MV-4-11 (cell line): ENCODE measurements at places on chromosomes 16 and 17.

DNA sequence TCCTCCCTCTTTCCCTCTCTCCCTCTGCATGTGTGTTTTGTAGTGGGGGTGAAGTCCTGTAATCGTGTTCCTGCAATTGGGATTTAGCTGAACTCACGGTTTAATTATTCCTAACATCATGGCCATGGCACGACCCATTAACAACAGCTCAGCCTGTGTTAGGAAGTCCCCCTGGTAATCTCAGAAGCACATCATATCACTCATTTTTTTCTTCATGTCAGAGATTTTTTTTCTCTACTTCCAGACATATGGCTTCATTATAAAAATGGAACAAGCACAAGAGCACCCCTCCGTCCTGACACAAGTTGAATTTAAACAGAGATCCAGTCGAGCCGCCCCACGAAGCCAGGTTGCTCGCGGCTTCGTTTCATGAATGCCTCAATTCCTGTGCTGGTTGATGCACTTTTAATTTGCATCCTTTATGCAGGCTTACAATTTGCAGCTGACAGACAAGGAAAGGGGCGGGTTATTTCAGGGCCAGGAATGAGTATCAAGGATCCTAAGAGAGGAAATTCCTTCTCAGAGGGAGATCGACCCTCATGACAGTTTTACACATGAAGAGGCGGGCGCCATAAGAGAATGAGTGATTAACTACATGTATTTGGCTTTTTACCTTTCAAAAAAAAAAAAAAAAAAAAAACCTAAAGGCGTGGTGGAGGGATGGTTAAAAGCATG, 192.9 kb downstream of the MAF start:
- DNase-seq = no peak

- no peak for DNase-seq
Measured at GRCh38 chr16:75039941-75040340, 41.1 kb downstream of the ZNRF1 start.

DNA sequence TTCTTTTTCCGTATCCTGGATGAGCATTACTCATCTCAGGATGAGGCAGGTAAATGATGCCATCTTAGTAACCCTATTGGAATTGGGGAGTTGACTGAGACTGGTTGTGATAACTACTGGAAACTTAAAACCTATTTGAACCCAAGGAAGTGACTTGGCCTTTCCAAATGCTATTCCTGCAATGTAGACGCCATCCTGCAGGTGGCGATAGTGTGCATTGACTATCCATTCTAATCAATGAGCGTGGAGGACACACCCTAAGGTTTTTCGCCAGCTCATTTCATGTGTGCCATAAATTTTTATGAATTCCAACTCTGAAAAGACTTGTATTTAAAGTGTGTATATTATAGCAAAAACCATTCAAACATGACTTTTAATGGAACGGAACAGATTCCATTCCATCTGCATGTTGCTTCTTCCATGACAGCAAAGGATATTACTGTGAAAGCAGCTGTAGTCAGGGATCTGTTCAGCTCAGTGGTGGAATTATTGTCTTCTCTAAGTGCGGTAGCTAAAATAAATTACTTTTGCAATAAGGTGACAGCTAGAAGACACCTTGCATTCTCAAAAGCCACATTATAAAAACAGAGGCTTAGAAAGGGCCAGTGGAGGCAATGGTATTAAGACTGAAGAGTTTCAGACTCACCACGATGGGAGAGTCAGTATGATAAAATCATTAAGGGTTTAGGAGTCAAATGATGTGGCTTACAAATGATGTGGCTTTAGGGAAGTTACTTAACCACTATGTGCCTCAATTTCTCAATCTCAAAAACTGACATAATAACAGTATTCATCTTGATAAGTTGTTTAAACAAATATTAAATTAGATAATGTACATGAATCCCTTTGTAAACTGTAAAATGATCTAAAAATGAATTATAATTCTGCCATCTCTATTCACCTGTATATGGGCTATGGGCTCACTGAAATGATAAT, 55.5 kb downstream of the SYT17 start:
- peak; percentile 31 for DNase-seq

- peak; percentile 62 for DNase-seq
Measured at GRCh38 chr16:68739964-68740627, 3.0 kb downstream of the CDH1 start.

DNA sequence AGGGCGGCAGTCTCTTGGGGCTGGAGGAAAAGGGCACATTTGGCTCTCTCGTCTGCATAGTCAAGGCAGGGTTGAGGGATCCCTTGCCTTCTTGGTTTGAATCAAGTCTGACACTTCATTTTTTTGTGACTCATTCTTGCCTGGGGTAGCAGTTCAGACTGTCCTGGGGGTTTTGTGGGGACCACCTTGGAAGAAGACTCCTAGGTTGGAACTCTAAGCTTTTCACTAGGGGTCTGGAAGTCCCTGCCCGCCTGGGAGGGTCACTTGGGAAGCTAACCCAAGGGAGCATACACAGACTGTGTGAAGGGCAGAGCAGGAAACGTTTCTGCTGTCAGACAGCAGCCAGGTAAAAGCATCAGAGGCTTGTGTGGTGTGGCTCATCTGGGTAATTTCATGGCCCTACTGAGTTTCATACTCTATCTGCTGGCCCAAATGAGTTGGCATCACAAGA, 11.3 kb downstream of the YPEL2 start:
- DNase-seq = no peak

DNA sequence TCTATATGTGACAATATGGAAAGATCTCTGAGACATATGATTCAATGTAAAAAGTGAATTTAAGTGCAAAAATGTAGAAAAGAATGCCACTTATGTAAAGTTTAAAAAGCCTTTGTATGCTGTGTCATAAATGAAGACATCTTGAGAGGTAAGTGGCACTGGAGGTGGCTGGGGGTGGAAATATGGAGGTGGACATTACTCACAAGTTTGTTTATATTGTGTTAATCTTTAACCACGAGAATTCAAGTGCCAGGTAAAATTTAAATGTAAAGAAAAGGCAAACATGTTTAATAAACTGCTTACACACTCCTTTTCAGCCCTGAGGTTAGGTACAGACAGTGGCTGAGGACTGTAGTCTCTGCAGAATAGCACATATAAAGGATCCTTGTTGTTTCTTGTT, 235.1 kb downstream of the ABCC12 start:
- DNase-seq = no peak

GRCh38 chr17:19346351-19347255, 15.9 kb downstream of the B9D1 start:
- DNase-seq = no peak

DNA sequence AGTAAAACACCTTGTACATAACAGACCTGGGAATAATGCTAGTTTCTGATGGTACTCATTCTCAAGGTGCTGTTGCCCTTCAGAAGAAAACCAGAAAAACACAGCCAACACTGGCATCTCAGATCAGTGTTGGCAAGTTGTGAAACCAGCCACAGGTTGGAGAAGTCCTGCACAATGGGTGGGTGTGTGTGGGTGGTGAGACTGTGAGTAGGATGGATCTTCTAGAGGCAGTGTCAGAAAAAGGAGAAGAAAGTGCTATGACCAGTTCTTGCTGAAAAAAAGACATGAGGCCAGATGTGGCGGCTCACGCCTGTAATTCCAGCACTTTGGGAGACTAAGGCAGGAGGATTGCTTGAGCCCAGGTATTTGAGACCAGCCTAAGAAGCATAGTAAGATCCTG, 35.2 kb upstream of the SMIM36 start:
- DNase-seq = no peak

DNA sequence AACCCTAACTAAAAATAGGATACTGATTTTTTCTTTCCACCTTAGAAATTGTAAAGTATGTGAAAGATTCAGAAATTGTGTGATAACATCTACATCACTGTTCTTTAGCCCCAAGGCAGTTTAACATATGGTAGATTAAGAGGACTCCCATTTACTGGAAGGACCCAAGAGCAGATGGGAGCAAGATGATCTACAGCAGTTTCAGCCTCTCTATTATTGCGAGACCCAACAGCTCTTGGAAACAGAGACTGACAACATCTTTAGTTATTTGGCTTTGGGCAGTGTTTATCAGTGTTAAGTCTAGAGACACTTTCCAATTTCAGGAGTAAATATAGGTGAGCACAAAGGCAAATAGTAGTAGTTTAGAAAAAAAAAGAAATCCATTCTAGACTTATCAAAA, 124.9 kb upstream of the CORO6 start:
- DNase-seq = no peak

DNA sequence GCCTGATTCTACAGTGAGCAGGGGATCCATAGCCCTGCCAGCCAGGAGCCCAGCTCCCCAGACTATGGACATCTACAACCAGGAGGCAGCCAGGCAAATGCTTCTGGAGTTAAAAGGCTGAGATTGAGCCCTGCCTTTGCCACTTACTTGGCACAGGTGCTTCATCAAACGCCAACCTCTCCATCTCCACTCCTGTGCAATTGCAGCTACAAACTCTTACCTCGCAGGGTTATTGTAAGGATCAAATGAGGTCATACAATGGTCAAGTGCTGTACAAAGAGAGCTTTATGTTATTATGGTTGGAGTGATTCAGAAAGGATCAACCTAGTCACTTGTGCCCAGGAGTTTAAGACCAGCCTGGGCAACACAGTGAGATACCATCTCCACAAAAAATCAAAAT, 9.8 kb upstream of the MYO18A start:
- DNase-seq = no peak

DNA sequence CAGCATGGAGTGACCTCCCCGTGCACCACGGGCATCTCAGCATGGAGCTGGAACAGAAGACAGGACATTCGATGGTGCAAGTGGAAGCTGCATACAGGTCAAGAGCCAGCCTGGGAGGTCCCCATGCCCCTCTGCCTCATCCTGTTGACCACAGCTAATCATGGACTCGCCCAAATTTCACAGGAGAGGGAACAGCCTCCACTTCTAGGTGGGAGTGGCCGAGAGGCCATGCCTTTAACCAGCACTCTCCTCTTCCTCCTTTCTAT, 3.8 kb upstream of the SLC47A2 start:
- peak; percentile 52 for DNase-seq

GRCh38 chr16:28186752-28187151, 25.0 kb downstream of the XPO6 start:
- DNase-seq = no peak

GRCh38 chr16:6861135-6861814, 471.4 kb upstream of the RBFOX1 start:
- DNase-seq = no peak

DNA sequence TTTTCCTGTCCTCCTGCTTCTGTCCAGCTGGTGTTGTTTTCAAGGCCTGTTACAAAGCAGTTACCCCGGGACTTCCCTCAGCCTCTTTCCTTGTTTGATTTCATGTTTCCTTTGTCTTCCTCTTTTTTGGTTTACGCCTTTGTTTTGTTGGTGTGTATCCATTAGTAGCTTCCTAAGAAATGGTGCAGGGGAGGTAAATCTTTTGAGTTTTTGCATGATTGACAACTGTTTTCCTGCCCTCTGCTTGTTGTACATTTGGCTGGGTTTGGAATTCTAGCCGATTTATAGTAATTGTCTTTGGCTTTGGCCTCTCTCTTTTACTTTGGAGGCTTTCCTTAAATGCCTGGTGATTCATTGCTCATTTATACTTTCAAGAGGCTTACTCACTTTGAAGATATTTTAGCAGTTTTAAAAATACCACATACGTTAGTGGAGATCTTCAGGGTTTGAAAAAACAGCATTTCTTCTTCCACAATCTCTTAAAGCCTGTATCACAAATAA, 32.8 kb downstream of the DNAH2 start:
- DNase-seq = peak; percentile 58

- no peak for DNase-seq
Measured at GRCh38 chr17:5203908-5204294, 12.2 kb upstream of the ZNF594 start.

DNA sequence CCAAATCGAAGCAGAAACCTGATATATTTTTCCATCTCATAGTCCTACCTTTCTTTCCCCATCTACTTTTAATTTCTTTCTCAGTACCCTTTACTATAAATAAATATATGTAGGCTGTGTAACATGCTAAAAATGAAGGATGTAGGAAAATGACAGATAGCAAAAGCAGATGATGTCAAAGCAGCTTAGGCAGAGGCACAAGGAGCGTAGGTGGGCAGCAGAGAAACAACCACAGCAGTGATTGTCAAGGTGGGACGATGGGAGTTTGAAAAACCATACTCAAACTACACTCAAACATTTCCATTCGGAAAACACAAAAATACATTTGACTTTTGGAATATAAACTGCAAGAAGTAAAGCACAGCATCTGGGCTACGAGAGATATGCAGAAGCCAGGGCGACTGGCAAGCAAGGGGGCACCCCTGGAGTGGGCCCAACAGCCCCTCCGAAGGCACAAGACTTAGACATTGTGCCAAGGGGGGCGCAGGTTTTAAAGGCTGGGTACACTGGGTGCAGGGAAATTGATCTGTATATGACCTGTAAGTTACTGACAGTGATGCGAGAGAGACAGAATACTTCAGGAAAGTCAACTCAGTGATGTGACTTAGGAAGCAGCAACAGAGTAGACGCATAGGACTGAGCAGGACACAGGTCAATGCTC, 31.1 kb downstream of the SNN start:
- no peak for DNase-seq

DNA sequence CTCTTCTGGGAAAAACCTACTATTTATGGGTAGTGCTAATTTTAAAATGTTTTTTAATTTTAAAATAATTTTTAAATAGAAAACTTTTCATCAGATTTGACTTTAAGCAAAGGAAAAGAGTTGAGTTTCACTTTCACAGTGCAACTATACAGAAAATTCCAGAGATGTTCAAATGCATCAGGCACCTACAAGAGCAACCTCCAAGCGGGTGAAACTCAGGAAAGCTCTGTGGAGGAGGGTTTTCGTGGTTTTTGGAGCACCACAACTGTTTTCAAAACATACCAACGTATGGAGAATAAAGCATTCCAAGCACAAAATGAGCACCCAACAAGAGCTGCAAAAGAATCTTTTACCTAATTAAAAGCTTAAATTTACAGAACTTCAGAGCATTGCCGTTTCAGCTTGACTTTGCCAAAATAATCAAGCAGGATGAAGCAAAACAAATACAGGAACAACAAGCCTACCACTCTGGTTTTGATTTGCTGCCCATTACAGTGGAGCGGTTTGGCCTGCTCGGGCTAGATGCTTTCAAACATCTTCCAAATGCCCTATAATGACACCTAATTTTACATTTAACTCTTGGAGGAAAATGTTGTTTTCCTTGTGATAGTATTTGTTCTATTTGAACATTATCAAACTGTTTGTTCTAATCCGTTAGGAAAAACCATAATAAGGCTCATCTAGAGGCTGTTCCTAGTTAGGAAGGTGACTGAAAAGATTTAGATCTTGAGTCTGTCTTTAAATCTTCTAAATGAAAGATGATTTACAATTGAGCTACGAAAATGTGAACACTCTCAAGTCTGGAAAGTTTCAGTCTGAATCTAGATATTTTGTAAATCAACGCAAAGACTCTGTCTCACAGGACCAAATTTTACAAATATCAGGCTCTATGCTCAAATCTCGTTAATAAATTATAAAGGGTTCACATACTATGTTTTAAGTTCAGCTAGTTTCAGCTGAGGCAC, 34.5 kb downstream of the NACA2 start:
- no peak for DNase-seq

DNA sequence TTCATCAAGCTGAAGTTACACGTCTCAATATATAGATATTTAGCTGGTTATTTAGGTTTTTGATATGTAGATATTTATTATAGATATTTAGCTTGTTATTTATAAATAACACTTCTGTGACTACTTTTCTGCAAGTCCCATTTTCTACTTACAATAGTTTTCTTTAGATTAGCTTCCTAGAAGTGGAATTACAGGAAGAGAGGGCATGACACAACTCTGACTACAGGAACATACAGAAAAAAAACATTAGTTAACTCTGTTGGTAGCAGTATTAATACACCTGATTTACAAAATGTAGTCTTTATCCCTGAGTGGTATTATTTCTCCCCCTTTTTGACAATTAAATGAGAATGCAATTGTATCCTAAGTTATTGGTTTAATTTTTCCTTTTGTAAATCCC, 21.2 kb upstream of the CCL1 start:
- DNase-seq = no peak
